ENCODE measurements at places on chromosomes 3 and 15.
A peak's percentile ranks its signal among the peaks of the same experiment; 100 is the strongest.

- no peak for DNase-seq
These were observed 10.9 kb upstream of the SEC61A1 start for GRCh38 chr3:128041344-128041743.

GRCh38 chr3:13895155-13896105 is 15.6 kb upstream of the WNT7A start:
- DNase-seq, result peak; percentile 96

DNA sequence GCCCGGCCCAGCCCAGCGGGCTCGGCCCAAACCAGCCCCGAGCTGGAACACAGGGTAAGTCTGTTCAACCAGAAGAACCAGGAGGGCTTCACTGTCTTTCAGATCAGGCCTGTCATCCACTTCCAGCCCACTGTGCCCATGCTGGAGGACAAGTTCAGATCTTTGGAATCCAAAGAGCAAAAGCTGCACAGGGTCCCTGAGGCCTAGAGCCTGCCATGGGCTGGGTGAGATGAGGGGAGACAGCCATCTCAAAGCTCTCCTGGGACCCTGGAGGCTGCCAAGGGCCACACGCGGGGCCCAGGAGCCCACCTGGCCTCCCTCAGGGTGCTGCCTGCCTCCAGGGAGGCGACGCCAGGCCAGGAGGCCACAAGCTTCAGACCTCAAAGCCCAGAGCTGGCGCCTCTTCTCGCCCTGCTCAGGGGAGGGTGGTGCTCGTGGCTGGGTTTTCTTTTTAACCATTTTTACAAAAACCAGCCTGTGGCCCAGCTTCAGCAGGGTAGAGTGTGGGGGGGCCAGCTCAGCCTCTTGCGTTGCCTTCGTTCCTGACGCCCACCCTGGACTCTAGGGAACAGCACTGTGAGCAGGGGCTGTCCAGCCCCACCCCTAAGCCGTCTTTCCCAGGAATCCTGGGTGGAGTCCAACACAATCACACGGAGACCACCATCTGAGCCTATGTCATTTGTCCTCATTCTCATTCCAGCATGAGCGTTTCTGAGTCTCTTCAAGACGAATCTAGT is 107.0 kb downstream of the ETFA start:
- no peak for DNase-seq

- no peak for DNase-seq
These were observed 276.4 kb downstream of the TBC1D5 start for GRCh38 chr3:17466028-17466427.

DNA sequence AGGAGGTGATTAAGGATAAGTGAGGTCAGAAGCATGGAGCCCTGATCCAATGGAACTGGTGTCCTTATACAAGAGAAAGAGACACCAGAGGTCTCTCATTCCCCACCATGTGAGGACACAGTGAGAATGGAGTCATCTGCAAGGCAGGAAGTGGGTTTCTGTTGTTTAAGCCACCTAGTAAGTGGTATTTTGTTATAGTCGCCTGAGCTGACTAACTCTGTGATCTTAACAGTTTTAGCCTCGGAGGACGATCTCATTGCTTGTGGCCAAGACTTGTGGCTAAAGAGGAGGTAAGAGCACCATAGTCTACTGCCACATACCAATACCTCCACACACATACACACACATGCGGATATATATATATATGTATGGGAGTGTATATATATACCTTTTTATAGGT is 73.8 kb downstream of the MCTP2 start:
- no peak for DNase-seq

DNA sequence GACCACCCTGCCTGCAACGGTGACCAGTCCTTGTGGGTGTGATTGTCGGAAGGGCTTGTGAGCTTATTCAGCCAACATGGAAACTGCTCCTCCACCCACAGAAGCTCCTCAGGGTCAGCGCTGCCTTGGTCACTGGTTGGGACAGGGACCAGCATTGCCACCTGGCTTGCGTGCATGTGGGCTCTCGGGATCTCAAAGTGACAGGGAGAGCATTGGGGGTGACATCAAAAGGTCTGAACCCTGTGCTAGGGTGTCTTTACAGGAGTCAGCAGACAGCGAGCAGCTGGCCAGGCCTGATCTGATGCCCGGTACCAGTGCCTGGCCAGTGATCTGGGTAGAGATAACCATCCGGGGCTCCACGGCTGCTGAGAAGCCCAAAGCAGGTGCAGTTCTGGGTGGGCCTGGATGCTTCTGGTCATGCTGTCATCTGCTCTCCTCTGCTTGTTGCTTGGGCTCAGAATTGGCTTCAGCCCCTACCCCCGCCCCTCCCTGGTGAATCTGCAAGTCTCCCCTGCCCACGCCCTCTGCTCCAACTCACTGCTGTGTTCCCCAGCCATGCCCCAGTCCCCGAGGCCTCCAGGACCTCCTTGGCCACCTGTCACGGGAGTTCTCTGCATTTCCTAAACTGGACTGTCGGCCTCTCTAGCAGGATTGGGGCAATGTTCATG is 134.8 kb downstream of the NSMCE3 start:
- no peak for DNase-seq

DNA sequence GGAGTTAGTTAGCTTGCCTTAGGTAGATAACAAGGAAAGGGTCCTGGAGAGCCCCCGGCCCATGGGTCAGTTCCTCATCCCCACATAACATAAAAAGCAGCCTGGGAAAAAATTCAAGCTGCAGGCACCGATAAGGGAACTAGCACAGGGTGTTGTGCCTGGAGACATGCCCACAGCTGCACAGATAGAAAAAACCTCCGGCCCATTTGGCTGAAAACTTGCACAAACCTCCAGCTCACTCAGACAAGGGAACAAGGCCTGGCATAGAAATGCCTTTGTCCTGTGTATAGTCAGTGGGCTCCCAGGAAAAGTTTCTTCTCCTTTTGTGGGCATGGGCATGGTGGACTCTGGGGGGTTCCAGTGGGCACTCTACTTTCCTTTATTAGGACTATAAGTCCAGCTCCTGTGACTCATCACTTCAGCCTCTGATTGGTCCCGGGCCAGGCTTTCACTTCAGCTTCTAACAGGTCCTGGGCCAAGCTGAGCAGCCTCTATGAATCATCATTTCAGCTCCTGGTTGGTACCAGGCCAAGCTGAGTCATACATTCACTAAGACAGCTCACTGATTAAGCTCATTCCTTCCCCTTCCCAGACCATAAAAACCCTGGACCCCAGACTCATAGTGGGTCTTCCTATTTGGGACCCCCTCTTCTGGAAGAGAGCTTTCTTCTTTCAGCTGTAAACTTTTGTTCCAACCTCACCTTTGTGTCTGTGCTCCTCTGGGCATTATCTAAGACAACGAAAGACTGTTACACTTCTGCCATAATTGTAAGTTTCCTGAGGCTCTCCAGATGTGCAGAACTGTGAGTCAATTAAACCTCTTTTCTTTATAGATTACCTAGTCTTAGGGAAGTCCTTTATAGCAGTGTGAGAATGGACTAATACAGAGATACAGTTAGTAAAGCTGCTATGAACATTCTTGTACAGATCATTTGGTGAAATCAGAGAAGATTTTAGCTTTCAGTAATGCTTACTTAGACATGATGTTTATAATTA is 348.0 kb upstream of the DPPA4 start:
- DNase-seq, result peak; percentile 93

GRCh38 chr3:62110443-62111225 is 262.7 kb downstream of the FEZF2 start:
- DNase-seq, result no peak

GRCh38 chr3:111923095-111923771 is 55.6 kb upstream of the ABHD10 start:
- DNase-seq, result no peak

DNA sequence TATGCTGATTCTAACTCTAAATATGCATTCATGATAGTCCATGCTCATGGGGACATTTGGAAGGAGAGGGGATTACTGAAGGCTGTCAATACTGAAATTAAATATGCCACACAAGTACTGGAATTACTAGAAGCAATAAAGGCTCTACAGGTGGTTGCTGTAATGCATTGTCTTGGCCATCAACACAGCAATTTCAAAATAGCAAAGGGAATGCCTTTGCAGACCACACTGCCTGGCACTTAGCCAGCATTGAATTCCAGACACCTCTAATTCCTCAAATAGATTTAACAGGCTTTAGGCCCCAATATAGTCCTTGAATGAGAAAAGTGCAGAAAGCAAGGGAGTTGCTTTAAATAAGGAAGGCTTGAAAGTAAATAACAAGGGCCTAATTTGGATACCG is 115.8 kb upstream of the PLCL2 start:
- DNase-seq, result no peak

GRCh38 chr3:97841304-97841703 is 19.5 kb downstream of the CRYBG3 start:
- DNase-seq, result no peak

GRCh38 chr3:169227911-169228310 is 435.6 kb downstream of the MECOM start:
- DNase-seq, result no peak

DNA sequence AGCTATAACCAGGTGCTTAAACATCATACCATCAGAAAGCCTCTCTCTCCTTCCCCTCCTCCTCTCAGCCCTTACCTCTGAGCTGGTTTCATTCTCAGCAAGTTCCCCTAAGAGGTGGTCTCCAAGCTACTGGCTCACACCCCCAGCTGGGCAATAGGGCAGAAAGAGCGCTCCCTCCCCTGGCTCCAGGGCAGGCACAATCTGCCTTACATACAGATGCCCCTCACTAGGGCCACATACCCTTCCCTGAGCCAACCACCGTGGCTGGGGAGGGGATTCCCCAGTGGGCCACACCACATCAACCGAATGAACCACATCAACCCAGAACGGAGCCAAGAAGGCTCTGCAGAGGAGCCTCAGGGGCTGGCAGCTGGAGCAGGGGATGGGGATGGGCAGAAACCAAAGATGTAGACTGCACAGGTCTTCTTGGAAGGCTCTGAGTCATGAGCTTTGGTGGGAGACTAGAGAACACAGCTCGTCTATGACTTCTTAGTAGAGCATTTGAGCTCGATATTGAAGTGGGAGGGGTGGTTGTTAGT is 4.6 kb upstream of the FBLN2 start:
- DNase-seq, result no peak

- DNase-seq, result no peak
These were observed 181.8 kb downstream of the MCTP2 start for GRCh38 chr15:94412979-94413746.

DNA sequence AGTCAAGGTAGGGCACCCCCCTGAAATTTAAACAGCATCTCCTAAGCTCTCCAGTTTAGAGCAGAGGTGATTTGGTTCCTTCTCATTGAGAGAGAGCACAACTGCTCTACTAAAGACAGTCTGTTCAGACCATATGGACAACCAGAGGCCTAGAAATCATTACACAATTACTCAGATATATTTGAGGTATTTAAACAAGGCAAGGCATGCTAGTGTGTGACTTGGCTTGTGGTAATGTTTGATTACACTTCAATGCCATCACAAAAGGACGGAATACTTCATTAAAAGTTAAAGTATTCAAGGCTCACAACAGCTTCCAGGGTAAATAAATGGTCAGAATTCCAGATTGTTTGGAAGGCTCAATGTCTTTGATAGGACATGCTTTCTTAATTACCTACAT is 110.2 kb downstream of the LRTM1 start:
- no peak for DNase-seq

- no peak for DNase-seq
These were observed 32.1 kb upstream of the NUDT16 start for GRCh38 chr3:131349454-131349853.

DNA sequence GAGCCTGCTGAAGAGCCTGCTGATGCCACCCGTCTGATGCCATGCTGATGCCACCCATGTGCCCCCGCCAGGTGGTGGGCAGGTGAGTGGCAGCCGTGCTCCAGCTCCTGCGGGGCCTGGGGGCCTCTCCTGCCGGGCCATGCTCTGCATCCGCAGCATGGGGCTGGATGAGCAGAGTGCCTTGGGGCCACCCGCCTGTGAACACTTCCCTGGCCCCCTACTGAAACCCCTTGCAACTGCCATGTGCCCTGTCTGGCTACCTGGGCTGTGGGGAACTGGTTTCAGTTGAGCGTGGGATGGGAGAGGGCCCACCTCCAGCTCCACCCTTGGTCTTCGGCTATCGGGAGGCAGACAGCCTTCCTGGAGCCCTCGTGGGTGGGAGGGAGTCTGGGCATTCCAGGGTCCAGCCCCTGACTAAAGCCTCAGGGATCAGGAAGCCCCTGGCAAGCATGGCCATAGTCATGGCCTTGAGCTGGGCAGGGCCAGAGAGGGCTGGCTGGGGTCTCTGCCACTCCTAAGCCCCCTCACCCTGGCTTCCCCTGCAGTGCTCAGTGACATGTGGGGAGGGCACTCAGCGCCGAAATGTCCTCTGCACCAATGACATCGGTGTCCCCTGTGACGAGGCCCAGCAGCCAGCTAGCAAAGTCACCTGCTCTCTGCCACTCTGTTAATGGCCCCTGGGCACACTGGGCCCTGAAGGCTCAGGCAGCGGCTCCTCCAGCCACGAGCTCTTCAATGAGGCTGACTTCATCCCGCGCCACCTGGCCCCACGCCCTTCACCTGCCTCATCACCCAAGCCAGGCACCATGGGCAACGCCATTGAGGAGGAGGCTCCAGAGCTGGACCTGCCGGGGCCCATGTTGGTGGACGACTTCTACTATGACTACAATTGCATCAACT is 92.2 kb downstream of the TBC1D2B start:
- no peak for DNase-seq

DNA sequence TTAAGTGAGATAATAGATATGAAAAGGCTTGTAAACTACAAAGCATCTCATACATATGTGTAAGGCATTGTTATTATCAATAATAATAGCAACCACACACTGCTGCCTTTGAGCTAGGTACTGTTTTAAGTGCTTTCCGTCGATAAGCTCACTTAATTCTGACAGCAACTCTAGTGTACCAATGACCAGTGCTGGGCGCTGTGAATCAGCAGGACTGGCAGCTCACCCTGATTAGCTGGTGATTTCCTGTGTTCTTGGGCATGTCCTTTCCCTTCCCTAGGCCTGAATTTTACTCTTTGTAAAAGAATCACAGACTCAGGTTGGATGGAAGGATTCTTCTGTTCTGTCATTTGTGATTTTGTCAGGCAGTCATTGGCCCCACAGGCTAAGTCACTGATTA is 215.6 kb downstream of the LPP start:
- no peak for DNase-seq
